ENCODE measurements at places on chromosomes 12 and 14. TPM values are rescaled to one million over a fixed set of nuclear protein-coding genes. Genes with fewer than 3 reads are reported as not detected.
A peak's percentile ranks its signal among the peaks of the same experiment; 100 is the strongest.

DNA sequence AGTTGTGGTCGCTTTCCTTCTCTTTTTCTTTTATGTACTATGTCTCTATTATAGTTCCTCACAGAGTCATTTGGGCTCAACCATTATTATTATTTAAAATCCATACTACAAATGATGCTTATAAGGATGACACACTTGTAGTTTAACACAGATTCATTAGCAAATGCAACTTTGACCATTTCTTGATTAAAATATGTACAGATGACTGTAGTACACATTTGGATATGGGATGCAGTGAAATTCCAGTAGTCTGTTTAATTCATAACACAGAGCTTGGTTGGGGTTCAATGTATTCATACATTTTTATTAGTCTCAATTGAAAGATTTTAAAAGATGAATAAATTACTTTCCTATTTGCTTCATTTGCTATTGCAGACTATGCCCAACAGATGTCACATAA, 30.0 kb downstream of the SLC38A1 start:
- no peak for DNase-seq

DNA sequence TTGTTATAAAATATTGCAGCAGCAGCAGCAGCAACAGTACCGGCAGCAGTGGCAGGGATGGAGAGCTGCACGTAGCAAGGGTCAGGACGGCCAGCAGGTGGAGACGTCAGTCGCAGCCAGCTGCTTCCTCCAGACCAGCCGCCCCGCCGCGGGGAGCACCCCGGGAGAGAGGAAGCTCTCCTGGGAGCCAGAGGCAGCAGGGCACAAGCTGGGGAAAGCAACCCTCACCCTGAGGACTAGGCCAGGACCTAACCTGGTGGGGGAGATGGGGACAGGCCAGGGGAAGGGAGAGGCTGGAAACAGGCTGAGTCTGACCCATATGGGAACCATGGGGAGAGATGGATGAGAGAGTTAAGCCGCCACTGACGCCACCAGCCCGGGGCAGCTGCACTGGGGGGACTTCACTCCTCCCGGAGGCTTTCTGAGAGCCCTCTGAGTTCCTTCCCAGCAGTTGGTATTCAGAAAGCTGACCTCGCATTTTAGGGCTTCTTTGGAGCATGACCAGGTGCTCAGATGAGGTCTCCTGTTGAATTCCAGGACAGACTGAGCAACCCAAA, 56.3 kb downstream of the SPTB start:
- DNase-seq = peak; percentile 60

DNA sequence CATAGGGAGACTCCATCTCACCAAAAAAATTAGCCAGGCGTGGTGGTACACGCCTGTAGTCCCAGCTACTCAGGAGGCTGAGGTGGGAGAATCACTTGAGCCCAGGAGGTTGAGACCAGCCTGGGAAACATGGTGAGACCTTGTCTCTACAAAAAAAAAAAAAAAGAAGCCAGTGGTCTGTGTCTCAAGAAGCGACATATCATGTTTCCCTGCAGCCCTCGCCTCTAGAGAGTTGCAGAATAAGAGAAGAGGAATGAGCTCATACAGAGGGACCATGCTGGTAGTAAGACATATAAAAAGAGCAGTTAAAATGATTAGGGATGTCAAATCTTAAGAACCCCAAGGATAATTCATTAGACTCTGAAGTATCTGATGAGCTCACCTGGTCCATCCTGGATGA, 39.4 kb upstream of the BICDL1 start:
- no peak for DNase-seq

Gene DNAH10
- 1.7 TPM for total RNA-seq

GRCh38 chr12:12718853-12719252, 1.7 kb downstream of the CDKN1B start:
- DNase-seq = no peak

Gene APOF
- not detected for total RNA-seq
